NCI-H1694 (cell line): ENCODE measurements at places on chromosomes 12 and 14.
A peak's percentile ranks its signal among the peaks of the same experiment; 100 is the strongest.

DNA sequence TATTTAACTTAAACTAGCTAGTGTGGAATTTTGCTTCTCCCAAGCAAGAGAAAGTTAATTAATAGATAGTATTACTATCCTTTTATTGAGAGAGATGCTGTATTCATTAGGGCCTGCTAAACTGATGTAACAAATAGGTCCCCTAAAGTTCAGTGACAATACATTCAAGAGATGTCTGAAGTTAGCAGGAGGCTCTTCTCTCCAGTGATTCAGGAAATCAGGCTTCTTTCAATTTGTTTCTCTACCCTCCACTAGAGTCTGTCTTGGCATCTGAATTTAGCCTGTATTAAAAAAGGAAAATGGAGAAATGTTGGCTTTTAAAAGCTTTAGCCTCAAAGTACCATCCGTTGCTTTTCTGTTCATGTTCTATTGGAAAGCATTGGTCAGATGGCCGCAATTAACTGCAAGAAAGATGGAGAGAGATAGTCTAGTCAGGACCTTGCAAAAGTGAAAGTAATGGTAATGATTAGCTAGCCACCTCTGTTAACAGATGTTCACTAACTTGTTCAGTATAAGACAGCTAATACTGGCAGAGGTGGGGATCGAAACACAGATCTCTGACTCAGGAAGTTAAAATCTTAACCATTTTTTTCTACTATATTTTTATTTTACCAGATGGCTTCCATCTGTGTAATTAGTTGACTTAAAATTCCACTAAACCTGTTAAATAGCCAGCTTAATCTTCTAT lies 786.8 kb downstream of the TMTC2 start:
- DNase-seq: no peak

DNA sequence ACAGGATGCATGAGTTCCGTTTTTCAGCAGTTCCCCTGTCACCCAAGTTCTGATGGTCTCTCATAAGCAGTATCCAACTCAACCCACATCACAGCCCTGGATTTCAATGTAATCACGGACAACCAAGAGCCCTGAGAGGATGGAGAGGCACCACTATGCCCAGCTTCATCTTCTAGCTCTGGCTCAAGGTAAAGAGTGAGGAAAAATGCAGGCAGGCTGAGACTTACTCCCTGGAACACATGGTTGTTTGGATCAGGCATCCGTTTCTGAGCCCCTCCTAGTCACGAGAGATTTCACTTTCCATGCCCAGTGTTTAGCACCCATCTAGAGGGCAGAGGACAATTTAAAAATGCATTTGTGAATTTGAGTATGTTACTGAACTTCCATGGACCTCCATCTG lies 45.0 kb downstream of the ANO2 start:
- no peak for DNase-seq

DNA sequence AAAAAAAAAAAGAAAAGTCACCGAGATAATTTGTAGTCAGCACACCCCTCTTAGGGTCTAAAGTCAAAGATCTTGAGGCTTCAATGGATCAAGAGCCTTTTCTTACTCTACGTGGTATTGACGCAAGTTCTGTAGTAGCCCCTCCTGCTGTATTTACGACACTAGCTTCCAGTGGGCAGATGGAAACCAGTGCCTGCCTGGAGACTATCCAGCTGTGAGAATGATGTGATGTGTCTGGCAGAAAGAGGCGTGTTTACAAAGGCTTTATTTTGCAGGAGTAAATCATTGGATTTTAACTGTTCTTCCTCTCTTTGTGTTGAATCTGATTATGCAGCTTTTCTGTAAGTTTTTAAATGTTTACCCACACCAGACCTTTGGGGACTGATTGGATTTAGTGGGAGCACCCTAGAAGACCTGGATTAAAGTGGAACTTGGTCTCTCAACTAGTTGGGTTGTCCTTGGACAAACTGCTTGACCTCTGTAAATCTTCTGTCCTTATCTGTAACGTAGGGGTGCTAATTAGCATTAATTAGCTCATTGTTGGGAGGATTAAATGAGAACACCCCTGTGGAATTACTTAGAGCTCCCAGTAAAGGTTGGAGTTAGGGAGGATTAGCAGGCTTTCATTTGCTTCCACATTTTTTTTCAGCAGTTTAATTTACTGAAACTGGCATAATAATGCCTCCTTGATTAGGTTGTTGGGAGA lies 72.4 kb downstream of the RASSF3 start:
- DNase-seq: peak; percentile 61

DNA sequence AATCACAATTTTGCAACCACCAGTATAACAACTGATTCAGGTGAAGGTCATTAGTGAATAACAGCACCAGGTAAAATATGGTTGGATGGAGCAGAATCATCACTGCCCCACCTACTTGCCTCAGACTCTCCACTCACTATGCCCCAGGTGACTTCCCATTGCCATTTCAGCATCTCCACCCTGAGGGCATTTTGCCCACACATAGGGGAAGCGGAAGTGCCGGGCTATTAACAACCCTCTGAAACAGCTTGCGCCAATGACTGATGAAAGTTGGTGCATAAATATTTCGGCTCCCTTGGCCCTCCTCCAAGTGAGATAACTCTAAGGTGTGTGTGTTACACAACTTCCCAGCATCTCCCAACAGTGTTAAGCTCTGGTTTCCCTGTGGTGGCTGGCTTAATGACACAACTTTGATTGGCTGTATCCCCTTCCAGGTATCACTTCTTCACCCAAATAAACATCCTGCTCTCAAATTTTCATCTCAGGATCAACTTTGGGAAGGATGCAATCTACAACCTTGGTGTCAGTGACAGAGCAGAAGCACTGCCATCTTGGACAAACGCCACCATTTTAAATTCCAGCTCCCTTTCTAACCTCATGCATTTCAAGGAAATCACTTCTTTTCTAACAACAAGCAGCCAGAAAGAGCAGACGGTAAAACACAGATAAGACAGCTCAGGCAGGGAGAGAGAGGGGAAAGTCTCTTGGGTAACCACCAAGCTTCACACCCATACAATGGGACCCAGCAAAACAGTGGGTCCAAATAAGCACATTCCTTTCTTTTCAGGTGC lies 73.6 kb upstream of the PPP2R5C start:
- no peak for DNase-seq

GRCh38 chr12:55922126-55922525 lies 5.6 kb downstream of the PYM1 start:
- no peak for DNase-seq

- no peak for DNase-seq
Observed at GRCh38 chr14:100733152-100733850, 6.6 kb downstream of the DLK1 start.

DNA sequence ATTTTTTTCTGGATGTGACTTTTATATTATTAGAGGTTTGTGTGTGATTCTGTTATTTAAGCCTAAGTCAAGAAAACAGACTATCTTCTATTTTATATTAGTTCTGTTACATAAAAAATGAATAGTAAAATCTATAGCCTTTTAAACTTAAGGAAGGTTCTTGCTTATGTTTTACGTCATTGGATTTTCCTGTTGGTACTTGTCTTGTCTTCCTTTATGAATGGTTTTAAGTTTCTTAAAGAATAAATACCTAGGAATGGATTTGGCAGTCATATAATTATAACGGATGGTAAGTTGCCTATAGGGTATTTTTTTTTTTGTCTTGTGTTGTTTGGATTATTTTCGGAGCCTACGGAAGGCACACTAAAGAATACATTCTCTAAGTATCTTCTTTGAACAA lies 161.8 kb upstream of the PTPRQ start:
- no peak for DNase-seq

DNA sequence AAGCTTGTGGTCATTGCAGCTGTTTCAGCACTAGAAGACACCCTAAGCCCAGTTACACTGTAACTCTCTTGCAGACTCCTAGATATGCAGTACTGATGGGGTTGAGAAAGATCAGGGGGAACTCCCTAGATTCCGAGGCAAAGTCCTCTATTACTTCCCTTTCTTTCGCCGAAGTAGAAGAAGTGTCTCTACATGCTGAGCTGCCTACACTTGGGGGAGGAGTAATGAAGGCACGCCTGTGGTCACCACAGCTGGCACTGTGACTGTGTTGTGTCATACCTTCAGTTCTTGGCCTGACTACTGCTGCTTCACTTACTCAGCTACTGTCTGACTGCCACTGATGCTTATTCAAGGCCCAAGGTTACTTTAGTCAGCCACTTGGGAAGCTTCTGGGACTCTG lies 35.1 kb upstream of the RPL10L start:
- no peak for DNase-seq

GRCh38 chr12:127494961-127495915 lies 771.7 kb upstream of the TMEM132C start:
- no peak for DNase-seq

GRCh38 chr14:91292491-91292890 lies 48.0 kb upstream of the GPR68 start:
- DNase-seq: no peak
